ENCODE measurements at places on chromosomes 7 and 10.

DNA sequence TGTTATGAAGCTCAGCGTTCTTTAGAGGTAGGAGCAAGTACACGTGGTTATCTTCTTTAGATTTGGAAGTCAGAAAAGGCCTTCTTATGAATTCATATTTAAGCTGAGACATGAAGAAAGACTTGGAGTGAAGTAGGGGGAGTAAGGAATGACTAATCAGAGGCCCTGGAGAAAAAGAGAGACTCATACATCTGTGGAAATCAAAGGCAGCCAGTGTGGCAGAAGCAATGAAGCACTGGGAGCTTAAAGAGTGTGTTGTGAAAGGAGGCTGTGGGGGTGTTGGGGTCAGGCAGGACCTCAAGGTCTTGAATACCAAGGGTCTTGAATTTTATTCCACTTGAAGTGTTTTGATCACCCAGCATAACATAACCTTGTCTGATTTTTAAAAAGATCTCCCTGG, 35.7 kb upstream of the FGL2 start:
- peak; percentile 59 for DNase-seq

DNA sequence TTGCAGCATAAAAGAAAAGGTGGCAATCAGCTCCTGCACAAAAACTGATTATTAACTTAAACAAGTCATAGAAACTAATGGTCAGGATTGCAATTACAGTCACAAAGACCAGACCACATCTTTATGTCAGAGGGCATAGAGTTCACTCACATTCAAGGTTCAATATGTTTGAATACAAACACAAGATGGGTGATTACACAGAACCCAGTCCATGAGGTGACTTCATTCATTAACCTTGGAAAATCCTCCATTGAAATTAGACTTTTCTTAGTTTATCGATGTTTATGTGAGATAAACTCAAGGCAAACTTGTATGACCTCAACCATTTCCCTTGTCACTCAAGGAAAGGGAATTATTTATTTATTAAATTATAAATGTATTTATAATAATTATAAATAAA, 388.6 kb upstream of the LRRTM3 start:
- no peak for DNase-seq

GRCh38 chr10:14240253-14241189, 90.2 kb downstream of the FRMD4A start:
- no peak for DNase-seq

- DNase-seq, result no peak
These were observed 67.8 kb downstream of the FRMPD2 start for GRCh38 chr10:48206482-48207250.

- DNase-seq, result peak; percentile 66
These were observed 83.5 kb downstream of the GNAT3 start for GRCh38 chr7:80428161-80429054.

DNA sequence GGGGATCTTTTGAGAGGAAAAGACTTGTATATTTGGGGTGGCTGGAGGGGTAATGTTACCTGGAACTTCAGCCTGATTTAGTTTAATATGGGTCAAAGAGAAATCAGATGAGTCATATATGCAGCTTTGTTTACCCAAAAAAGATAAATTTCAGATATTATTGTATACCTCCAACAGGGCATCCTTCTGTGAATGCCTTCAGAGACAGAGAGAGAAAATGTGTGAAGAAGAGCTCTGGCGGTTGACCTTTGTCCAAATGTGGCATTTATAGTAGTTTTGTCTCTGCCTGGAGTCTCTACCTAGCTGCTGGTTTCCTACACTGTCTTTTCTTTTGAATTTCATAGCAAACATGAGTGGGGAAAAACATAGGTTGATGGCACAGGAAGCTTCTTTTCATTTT, 21.6 kb downstream of the LRMDA start:
- DNase-seq, result no peak

DNA sequence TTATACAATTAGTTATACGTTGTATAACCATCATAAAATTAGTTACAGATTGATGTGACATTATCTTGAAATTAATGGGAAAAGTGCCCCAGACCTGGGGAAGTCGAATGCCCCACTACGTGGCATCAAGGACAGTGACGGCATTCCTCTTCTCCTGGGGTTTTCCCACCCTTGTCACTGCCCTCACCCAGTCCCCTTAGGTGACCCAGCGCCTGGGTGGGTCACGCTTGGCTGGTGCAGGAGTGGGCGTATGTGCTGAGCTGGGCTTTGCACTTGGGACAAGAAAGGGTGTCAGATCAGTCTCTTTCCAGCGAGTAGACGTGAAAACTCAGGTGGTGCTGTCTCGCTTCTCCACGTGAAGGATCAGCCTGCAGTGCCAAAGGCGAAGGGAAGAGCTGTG, 7.6 kb downstream of the FOXK1 start:
- no peak for DNase-seq

DNA sequence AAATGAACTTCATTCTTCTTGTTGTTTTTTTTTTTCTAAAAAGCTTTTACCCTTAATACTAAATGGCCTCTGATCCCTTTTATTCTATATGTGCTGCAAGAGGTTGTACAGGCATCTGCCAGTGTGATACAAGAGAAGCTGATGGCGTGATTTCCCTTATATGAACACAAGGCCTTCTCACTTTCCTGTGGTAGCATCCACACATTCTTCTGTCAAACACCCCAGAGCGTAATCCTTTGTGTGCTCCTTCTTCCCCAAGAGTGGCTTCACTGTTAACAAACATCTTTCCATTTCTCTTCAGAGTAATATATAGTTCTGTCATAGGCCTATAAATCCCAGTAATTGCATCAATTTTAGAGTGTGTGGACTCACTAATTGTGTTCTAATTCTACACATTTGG, 86.3 kb upstream of the CAPZA2 start:
- DNase-seq, result no peak

GRCh38 chr7:81280531-81280930, 361.7 kb upstream of the SEMA3C start:
- DNase-seq, result no peak

DNA sequence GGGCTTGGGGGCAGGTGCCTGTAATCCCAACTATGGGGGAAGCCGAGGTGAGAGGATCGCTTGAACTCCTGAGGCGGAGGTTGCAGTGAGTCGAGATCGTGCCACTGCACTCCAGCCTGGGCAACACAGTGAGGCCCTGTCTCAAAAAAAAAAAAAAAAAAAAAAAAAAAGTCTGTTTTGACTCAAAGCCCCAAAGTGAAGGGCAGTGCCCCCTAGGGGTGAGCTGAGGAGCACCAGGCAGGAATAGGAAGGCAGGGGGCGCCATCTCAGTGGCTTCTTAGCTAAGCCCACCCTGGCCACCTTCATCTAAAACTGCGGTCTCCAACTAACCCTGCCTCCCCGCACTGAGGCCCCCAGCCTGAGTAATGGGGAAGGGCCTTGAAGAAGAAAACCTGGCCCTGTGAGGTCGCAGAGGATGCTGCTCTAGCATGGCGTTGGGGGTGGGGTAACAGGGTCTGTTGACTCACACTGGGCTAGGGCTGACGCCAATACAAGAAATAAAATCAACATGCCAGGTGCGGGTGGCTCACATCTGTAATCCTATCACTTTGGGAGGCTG, 9.8 kb downstream of the PODXL start:
- DNase-seq, result peak; percentile 30

GRCh38 chr7:132965951-132966350, 115.9 kb downstream of the CHCHD3 start:
- no peak for DNase-seq

GRCh38 chr10:86827639-86828038, 71.2 kb downstream of the BMPR1A start:
- DNase-seq, result no peak

- no peak for DNase-seq
These were observed 451.2 kb downstream of the GRID1 start for GRCh38 chr10:85915245-85915846.

GRCh38 chr7:37899712-37900247, 16.8 kb downstream of the SFRP4 start:
- no peak for DNase-seq

- DNase-seq, result no peak
These were observed 21.8 kb downstream of the KBTBD2 start for GRCh38 chr7:32869716-32870115.

DNA sequence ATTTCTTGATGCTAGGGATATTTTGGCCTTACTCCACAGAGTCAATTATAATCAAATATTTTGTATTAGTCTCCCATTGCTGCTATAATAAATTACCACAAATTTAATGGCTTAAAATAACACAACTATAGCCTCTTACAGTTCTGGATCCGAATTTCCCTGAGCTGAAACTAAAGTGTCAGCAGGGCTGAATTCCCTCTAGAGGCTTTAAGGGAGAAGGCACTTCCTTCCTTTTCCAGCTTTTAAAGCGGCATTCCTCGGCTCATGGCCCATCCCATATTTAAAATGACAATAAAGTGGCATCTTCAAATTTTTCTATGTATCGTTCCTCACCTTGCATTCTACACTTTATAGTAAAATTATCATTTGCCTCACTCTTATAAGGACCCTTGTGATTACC, 421.4 kb upstream of the ZWINT start:
- no peak for DNase-seq

DNA sequence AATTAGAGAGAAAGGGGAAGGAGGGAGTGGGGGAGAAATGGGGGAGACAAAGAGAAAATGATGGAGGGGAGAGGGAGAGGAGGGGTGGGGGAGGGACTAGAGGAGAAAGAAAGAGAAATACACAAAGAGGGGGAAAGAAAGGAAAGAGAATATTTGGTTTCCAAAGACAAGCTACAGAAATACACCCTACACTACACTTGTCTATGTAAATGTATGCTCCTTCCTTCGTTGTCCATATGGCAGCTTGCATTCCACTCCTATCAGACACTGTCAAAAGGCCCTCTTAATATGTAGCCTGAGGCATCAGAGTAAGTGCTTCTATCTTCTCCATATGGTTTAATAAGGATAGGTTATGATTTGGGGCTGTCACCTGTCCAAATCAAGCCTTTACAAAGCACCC, 92.8 kb upstream of the FEZF1 start:
- DNase-seq, result no peak

- no peak for DNase-seq
These were observed 1016.4 kb upstream of the KCND2 start for GRCh38 chr7:119256446-119257131.

DNA sequence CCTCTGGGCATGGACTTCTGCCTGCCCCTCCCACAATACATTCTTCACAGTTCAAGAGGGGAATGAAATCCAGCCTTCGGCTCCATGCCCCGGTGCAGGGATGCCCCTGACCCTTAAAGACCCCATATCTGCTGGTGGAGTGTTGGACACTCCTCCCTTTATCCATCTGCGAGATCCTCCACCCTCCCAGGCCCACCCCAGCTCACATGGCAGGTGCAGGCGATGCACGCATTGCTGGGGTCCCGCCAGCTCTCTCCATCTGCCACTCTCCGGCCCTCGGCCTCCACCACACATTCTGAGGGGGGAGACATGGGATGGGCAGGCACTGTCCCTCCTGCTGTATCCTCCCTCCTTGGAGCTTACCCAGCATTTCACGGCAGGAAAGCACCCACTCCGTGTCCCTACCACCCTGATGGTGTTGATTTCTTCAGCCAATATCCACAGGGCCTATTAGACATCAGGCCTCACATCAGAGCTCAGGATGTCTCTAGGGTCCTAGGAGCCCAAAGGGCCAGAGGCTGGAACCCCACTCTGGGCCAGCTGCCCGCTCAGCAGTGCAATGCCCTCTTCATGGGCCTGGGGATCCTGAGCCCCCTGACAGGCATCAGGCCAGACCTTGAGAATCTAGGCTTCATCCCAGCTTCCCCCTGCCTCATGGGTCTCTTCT, 18.3 kb downstream of the ATP6V1F start:
- DNase-seq, result no peak

- no peak for DNase-seq
These were observed 1074.2 kb upstream of the C7orf33 start for GRCh38 chr7:147516391-147516790.

- DNase-seq, result no peak
These were observed 8.6 kb upstream of the ELFN1 start for GRCh38 chr7:1661461-1661860.

GRCh38 chr10:103469201-103469600, 9.8 kb downstream of the CALHM3 start:
- DNase-seq, result no peak

GRCh38 chr7:29247224-29247962, 52.8 kb downstream of the CHN2 start:
- DNase-seq, result peak; percentile 38

GRCh38 chr7:91242097-91242844, 22.0 kb upstream of the FZD1 start:
- no peak for DNase-seq

DNA sequence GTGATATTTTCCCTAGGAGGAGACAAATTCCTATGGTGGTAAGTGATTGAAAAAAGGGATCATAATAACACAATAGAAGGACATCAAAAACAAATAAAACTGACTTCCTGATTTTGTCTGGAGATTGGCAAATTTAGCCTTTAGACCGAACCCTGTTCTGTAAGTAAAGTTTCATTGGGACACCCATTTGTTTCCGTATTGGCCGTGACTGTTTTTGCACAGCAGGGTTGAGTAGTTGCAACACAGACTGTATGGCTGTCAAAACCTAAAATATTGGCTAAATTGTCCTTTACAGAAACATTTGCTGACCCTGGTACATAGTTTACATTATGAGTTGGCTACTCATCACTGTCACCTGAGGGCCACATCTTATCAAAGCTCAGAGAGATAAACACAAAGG, 168.6 kb downstream of the PRKCQ start:
- peak; percentile 78 for DNase-seq

GRCh38 chr10:72276013-72276387, 2.3 kb downstream of the DDIT4 start:
- no peak for DNase-seq

DNA sequence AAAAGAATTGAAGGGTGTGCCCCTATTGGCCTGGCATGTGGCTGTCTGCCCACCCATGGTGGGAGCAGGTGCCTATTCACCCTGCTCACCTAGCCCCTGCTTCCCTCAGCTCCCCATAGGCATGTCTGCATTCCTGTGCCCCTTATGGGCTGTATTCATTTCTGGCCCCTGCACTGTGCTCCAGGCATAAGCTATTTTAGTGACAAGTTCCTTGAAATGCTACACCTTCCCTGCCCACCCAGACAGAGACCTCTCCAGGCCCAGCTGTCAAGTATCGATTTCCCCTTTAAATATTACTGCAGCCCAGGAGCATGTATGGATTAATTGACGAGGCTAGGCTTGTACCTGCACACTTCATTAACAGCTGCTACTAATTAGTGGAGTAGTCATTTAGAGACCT, 235.4 kb downstream of the RPS24 start:
- no peak for DNase-seq

GRCh38 chr10:100791369-100792058, 46.1 kb downstream of the PAX2 start:
- no peak for DNase-seq

DNA sequence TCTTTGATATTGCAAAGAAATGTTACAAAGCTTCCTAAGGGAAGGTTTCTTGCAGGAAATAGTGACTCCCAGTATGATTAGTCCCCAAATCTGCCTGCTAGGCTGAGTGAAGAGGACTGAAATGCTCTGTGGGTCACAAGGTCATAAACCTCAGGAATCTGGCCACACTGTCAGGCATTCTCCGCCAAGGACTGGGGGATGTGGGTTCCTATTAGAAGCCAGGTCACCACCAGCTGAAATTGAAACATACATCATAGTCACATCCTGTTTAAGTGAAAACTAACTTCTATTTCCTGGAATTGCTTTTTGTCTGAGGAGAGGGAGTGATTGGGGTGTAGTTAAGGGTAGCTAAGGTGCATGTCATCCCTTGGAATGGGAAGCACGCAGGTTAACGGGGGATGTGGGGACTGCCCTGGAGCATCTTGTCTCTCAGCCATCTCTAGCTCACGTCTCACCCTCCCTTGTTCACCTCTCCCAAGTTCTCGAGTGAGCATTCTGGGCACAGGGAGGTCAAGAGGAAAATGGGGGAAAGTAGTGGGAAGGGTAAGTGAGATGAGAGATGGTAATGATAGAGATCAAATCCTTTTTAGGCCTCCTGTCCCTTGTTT, 12.0 kb upstream of the GSAP start:
- peak; percentile 77 for DNase-seq

Measured in inflammatory macrophage (primary cell).